Lung microvascular endothelial cell (primary cell): ENCODE measurements at places on chromosomes 13 and 19.
A peak's percentile ranks its signal among the peaks of the same experiment; 100 is the strongest.

- DNase-seq: peak; percentile 79
Observed at GRCh38 chr19:5403968-5404640, 51.1 kb upstream of the ZNRF4 start.

DNA sequence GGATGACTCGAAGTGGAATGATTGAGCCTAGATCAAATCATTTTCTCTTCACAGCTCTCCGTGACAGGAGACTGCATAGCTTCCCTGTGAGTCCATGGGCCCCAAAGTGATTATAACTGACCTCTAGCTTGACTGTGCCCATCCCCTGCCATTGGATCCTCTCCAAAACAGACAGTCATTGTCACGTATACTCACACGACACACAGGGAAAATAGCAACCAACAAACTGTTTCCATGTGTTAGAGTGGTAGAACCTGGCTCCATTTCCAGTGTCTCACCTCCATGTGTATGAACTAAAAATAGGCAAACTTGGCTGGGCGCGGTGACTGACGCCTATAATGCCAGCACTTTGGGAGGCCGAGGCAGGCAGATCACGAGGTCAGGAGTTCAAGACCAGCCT is 48.8 kb upstream of the NPAS1 start:
- DNase-seq: no peak

DNA sequence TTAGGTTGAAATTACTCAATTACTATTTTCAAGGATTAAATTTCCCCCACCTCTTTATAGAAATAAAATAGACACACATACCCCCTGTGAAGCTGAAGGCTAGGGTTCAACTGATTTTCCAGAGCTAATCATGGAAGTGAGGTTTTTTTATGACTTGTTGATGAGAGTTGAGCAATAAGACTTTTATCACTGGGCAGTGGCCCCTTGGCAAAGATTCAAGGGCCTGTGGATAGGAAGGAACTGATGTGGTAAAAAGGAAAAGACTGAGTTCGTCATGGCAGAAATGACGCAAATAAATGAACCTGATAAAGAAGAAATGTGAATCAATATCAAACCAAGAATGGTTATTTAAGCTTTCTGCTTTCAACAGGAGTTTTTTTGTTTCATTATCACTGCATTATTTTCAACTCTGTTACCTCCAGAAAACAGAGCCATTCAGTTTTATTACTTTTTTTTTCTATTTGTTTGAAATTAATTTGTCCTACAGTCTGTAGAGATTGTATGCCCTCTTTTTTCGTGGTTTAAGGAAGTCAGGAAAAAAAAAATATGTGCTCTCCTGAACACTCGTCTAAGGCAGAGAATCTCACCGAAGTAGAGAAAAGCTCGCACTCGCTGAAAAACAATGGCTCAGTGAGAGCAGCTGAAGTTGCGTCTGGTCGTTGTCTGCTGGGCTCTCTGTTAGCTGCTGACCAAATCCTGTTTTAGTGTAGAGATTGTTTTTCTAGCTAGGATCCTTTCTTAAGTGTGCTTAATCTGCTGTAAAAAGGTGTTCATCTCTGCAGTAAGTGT is 38.9 kb downstream of the STOML3 start:
- DNase-seq: peak; percentile 96

DNA sequence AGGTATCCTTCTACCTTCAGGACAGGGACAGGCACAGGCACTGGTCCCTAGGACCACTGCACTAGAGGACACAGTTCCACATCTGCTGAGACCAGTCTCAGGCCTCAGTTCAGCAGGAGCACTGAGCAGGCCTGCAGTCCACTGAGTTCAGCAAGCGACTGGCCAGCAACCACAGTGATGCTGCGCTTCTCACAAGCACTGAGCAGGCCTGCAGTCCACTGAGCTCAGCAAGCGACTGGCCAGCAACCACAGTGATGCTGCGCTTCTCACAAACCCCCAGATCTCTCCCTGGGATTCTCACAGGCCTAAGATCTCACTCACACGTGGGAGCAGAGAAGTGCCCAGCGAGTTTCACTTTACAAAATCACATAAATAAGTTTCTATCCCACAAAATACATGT is 140.6 kb downstream of the IRS2 start:
- no peak for DNase-seq

DNA sequence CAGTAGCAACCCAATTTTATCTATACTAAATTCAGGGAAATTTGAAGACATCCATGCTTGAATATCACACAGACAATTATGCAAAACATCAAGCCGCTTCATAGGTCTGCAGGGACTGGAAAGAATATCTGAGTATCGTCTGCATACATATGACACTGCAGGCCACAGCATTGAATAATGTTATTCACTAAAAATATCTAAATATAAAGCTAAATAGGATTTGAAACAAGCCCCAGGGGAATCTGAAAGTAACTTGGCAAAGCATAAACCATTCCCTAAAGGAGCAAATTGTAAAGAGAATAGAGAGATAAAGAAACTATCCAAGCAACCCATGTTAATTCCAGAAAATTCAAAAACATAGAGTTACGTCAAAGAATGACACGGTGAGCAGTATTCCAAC is 1251.0 kb downstream of the PCDH17 start:
- DNase-seq: no peak

DNA sequence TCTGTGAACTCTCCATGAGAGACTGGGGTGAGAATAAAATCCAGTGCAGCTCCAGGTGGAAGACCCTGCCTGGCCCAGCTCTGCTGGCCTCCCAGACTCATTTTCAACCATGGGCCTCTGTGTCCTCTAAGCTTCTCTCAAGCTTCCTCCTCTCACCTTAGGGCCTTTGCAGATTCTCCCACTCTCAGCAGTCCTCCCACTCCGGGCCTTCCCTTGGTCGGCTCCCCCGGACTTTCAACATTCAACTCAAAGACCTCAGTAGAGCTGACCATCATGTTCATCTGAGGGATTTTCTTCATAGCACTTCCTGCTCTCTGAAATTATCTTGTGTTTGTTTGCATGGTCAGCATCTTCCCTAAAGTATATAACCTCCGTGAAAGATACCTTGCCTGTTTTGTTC is 370.5 kb upstream of the ZNF507 start:
- no peak for DNase-seq

GRCh38 chr13:114303700-114304327 is 10.5 kb upstream of the CHAMP1 start:
- DNase-seq: no peak

DNA sequence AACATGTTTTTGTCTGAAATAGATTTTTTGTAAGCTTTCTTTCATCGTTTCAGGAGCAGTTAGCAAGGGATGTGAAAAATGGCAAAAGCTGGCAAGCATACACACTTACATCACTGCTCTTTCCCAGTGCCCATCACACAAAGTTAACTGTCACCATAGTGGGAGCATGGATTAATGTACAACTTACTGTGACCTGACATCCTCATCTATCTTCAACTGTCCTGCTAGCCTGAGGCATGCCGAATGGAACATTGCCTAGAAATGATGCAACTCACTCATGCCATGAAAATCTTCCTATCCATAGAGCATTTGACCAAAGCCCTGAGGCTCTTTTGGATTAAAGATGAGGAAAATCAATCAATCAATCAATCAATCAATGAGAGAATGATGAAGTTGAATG is 491.7 kb upstream of the SLC10A2 start:
- no peak for DNase-seq

DNA sequence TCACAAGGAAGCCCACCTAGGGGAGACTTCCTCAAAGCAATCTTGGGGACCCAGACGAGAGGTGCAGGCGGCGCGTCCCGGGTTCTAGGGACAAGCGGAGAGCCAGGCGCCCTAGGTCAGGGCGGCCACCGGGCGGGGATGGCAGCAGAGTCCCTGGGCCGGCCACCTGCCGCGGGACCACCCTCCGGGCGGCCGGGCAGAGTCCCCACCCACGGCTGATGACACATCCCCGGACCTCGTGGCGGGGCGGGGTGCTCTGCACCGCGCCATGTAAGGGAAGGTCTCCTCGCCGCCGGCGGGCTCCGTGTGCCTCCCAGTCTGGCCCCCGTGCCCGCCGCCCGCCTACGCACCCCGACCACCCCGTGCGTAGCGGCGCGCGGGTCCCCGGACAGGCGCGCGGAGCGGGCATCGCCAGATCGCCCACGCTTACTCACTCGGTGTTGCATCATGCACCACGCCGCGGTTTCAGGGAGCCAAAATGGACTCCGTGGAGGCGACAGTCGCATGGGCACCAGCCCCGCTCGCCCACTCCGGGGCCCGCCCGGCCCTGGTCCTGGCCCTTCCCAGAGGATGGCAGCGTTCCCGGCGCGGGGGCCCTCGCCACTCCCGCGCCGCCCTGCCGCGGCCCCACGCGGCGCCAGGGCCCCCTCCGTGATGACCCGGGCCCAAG is 643 bp downstream of the SLC7A1 start:
- DNase-seq: peak; percentile 78

DNA sequence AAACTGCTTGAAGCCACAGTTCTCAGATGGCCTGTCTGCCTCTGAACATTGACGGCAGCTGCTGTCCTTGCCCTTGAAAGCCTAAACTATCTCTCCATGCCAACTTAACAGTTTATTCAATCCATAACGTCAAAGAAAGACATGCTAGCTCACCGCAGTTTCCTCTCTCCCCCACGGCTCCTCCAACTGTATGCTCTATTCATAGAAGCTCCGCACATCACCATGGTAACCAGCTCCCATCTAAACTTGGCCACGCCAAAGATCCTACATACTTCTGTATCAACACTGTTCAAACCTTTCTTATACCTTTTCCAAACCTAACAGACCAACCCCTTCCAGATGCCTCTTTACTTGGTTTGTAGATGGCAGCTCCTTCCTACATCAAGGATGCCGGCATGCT is 48.6 kb downstream of the ZNF91 start:
- DNase-seq: no peak

- no peak for DNase-seq
Observed at GRCh38 chr13:45353895-45354294, 12.9 kb upstream of the TPT1 start.

DNA sequence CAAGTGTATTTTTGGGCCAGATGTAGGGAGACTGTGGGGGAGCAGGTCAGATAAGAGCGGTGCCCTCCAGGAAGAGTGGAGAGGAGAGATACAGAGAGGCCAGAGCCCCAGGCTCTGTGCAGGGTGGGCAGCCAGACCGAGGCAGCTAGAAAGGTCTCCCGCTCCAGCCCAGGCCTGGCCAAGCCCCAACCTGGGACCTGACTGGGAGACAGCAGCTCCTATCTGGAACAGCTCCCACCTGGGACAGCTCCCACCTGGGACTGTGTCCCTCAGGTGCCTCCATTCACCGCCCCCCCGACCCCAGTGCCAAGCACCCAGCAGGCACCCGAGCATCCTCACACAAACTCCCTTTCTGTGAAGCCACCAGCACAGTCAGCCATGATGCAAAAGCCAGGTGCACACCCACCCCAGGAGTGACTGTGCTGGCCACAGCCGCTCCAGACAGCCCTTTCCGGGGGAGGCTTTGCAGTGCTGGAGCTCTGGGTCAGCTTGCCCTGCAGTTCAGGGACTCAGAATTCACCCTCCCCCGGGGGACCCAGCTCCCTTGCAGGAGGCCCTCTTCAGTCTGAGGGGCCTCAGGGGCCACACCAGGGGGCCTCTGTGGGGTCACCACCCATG is 2.1 kb upstream of the GRTP1 start:
- no peak for DNase-seq

- DNase-seq: no peak
Observed at GRCh38 chr13:67950603-67951002, 720.5 kb upstream of the PCDH9 start.

DNA sequence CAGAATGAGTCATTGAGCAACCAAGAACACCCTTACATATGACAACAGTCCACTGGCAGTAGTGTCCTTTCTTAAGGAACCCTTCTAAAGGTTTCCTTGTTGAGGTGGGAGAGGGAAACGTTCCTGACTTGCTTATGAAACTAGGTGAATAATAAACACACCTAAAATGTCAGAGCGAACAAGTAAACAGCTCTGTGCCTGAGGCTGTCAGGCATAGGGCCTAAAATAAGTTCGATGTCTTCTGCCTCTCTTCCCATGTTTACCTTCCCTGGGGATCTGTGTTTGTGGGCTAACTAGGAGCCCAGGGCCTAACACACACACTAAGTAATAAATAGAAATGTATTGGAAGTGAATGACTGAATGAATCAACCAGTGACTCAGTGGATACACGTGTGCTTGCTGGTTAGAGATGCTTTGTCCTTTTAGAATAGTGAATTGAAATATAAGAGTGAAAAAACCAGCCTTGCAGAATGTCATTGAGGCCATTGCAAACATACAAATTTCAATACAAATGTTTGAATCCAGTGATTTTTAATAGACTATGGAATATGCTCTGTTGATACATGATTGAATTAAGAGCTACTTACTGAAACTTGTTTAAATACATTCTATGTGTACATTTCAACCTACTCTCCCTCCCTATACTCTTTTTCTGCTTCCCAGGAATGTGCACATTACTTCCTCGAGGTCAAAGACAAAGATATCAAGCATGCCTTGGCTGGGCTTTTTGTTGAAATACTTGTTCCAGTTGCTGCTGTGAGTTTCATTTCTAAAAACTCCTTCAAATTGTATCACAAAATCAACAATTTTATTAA is 102.9 kb downstream of the FRY start:
- DNase-seq: peak; percentile 7

GRCh38 chr13:61927648-61928047 is 512.0 kb upstream of the PCDH20 start:
- peak; percentile 1 for DNase-seq

DNA sequence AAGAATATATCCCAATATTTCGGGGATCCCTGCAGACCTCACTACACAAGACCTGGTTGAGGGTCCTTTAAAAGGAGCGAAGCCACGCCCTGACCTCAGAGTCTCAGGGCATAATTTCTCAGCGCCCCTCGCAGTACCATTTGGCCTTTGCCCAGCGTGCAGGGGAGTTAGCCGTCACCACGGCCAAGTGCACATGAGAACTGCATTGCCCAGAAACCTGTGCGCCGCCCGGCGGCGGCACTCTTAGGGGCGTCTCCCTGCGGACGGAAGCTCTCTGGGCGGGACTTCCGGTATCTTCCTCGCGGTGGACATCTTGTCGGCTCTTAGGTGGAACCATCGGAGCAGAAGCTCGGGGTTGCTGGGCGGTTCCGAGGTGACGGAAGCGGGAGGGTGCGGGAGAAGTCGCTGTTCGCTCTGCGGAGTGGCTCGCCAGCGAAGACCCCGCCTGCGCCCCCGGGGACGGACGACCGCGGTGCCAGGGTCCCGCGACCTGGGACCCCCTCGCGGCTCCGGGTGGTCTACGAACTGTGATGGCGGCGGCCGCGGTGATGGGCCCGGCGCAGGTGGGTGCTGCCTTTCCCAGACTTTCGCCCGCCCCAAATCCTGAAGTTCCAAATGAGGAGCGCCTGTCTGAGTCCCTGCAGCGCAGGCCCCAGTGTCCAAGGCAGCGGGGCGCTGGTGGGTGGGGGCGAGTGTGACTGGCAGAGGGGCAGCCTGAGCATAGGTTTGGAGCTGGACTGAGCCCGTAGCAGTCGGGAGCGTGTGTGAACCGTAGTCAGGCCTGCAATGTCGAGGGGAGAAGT is at the start of gene ZNF134:
TSS of gene ZNF134 (plus strand) at position 302 of the 803 bp plus-strand sequence. CDS start 5,227 bp downstream, outside the sequence.
- DNase-seq: peak; percentile 91

DNA sequence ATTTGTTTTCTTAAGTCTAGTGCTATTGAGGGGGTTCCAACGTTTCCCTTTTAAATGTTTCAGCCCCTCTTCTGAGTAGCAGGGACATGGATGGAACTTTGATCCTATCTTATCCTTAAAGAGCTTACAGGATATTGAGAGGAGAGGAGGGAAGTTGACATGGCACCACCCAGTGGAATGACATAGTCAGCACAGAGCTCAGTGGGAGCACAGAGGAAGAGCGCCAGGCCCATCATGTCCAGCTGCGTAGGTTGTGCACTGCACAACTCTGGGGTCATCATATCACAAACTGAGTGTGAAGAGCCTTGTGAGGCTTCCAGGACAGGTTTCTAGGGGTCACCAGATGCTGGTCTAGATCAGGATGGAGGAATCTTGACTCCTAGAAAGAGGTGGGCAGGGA is 4.6 kb upstream of the CDC42EP5 start:
- no peak for DNase-seq
